ENCODE measurements at places on chromosomes 3 and 15.

- H3K36me3 ChIP-seq: no peaks in the 10 kb centered on the region
- H3K27me3 ChIP-seq: no peaks in the 10 kb centered on the region
- H3K4me1 ChIP-seq: no peaks in the 10 kb centered on the region
- H3K4me3 ChIP-seq: no peak overlapping the region
- no peak overlapping the region for H3K27ac ChIP-seq
Measured at GRCh38 chr3:23876923-23877322, 39.9 kb downstream of the NKIRAS1 start.

- no peak for DNase-seq
- no peaks in the 10 kb centered on the region for H3K4me1 ChIP-seq
- H3K27ac ChIP-seq: no peak overlapping the region
- no peak overlapping the region for H3K4me3 ChIP-seq
- H3K36me3 ChIP-seq: no peaks in the 10 kb centered on the region
- no peaks in the 10 kb centered on the region for H3K27me3 ChIP-seq
Measured at GRCh38 chr15:35136321-35137189, 51.5 kb upstream of the NANOGP8 start.

DNA sequence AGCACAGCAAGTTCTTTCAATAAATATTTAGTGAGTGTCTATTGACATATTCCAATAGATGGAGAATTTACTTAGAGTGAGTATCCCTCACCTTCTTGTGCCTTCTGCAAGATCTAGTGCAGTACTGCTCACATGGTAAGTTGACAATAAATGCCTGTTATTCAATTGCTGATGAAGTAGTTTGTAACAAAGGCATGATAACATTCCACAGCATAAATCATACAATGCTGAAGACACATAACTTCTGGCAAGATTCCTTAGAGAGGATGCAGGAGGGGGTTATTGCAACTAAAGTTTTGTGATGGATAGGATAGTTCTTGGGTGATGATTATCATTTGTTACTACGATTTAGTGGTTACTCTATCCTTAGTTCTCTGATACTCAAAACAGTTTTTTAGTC, 112.2 kb upstream of the RBMS3 start:
- DNase-seq: no peak
- H3K27me3 ChIP-seq: no peaks in the 10 kb centered on the region
- peaks cover 8% of the 10 kb centered on the region for H3K4me1 ChIP-seq
- no peaks in the 10 kb centered on the region for H3K36me3 ChIP-seq

- H3K4me1 ChIP-seq: no peaks in the 10 kb centered on the region
- no peak overlapping the region for H3K4me3 ChIP-seq
- H3K27ac ChIP-seq: no peak overlapping the region
- DNase-seq: no peak
- H3K36me3 ChIP-seq: no peaks in the 10 kb centered on the region
Measured at GRCh38 chr15:69853544-69853951, 244.2 kb downstream of the TLE3 start.

DNA sequence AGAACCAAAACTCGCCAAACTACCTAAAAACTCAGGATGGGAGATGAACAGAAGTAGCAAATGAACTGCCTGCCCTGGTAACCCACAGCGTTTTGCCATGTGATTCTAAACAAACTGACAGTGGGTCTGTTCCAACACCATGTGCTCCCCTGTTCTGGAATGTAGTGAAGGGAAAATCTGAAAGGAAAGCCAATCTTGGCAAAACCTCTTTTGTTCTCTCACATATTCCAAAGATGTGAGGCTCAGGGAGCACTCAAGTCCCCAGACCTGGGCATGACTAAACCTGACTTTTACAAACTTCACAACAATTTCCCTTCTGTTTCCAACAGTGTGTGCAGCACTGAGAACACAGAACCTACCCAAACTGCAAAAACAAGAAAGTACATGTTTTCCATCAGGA, 116.1 kb downstream of the IMPG2 start:
- H3K27me3 ChIP-seq: no peaks in the 10 kb centered on the region
- H3K27ac ChIP-seq: no peak overlapping the region
- no peaks in the 10 kb centered on the region for H3K36me3 ChIP-seq
- H3K4me3 ChIP-seq: no peak overlapping the region

DNA sequence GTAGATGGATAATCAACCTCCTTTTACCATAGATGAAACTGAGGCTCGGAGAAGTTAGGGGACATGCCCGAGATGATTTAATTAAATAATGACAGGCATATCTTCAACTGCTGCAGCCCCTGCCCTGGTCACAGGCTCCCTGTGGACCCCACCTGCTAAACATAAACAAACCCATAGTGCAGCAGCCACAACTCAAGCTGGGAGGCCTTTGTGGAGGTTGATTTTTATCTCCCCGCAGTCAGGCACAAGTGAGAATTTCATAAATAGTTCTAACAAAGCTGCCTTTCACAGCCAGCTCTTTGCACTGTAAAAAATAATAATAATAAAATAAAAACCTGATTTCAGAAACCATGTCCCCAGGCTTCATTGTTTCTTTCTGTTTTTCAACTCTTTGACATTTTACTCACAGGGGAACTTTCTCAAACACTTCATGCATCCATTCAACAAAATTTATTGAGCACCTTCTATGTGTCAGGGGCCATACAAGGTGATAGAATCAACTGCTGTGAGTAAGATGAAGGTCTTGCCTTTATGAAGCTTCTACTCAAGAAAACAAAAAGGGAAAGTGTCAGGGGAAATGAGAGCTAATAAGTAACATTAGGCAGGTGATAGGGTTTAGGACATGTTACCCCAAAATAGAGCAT, 393.6 kb upstream of the PROK2 start:
- H3K27ac ChIP-seq: no peak overlapping the region
- no peak overlapping the region for H3K4me3 ChIP-seq
- no peaks in the 10 kb centered on the region for H3K4me1 ChIP-seq
- no peaks in the 10 kb centered on the region for H3K27me3 ChIP-seq

GRCh38 chr3:189369636-189370035, 197.9 kb downstream of the TPRG1 start:
- no peaks in the 10 kb centered on the region for H3K36me3 ChIP-seq
- H3K27ac ChIP-seq: no peak overlapping the region
- peaks cover 10% of the 10 kb centered on the region for H3K4me1 ChIP-seq
- H3K4me3 ChIP-seq: no peak overlapping the region
- no peak for DNase-seq

DNA sequence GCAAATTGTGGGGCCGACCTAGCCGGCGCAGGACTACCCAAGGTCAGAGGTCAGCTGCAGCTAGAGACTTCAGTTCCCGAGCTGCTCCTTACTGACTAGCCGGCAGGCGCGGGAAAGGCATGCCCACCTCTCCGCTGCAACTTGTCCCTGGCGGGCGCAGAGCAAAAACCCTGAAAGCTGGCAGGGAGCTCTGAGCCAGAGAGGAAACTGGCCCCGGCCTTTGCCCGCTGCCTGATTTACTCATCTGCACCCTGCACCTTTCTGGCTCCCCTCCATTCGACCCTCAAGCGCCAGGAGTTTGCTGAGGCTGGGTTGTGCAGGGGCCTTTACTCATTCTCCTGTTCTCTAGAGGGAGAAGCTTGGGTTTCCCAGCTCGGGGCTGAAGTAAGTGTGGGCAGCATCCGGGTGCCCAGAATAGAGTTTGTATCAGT, 1.5 kb downstream of the ZIC4 start:
- H3K4me3 ChIP-seq: no peak overlapping the region
- DNase-seq: no peak
- no peaks in the 10 kb centered on the region for H3K27me3 ChIP-seq
- no peaks in the 10 kb centered on the region for H3K4me1 ChIP-seq
